ENCODE measurements at places on chromosomes 7 and 10. TPM values are rescaled to one million over a fixed set of nuclear protein-coding genes. Genes with fewer than 3 reads are reported as not detected.

Gene TBL2
- total RNA-seq: 31.7 TPM

Gene NKX6-2
- not detected for total RNA-seq

DNA sequence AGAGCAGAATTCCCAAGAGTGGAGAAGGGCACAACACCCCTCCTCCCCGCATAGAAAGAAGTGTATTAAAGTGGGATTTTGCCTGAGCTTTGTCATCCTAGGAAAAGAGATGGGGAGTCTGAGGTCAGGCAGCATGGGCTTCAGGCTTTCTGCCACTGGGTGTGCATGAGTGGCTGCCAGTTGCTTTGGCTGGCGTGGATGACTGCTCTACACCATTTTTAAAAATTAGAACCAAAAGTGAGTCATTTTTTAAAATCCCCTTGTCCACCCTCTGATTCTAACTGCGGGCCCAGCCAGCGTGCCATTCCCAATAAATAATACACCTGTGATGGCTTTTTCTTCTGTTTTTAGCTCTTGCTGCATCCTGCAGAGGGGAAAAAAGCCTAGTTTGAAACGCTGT lies 13.4 kb downstream of the SLC29A3 start:
- no peak overlapping the region for H3K4me3 ChIP-seq
- no peaks in the 10 kb centered on the region for H3K36me3 ChIP-seq
- DNase-seq: no peak
- H3K27ac ChIP-seq: no peak overlapping the region
- H3K4me1 ChIP-seq: no peaks in the 10 kb centered on the region

Gene BICC1
- total RNA-seq: 28.1 TPM

DNA sequence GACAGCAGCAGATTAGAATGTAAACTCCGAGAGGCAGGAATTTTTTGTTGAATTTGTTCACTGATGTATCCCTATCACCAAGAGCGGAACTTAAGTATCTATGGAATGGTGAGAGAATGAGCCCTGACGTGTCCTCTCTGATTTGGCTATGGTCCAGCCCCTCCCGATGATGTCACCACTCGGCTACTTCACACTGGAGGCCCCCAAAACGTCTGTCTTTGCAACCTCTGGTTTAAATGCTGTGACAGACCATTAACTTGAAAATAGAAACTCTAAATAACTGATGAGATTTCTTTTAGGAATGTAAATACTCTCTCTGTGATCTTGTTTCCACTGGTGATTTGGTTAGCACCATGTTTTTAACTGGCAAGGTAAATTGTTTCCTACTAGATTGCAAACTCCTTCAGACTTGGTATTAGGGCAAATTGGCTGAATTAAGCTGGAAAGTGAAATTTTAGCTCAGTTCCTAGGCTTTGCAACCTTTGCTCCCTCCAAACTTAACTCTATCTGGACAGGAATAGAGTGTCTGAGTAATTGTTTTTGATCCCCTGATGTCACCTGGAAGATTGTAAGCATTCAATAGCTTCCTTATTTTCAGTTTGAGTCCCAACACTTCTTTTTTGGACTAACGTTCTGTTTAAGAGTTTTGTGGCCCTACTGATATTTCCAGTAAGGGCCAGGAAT lies 19.1 kb downstream of the SLC16A12 start:
- H3K4me3 ChIP-seq: peak overlapping the region; percentile 59
- DNase-seq: no peak
- peaks cover 18% of the 10 kb centered on the region for H3K4me1 ChIP-seq
- peak overlapping the region; percentile 74 for H3K27ac ChIP-seq
- H3K27me3 ChIP-seq: no peaks in the 10 kb centered on the region
- H3K36me3 ChIP-seq: no peaks in the 10 kb centered on the region

DNA sequence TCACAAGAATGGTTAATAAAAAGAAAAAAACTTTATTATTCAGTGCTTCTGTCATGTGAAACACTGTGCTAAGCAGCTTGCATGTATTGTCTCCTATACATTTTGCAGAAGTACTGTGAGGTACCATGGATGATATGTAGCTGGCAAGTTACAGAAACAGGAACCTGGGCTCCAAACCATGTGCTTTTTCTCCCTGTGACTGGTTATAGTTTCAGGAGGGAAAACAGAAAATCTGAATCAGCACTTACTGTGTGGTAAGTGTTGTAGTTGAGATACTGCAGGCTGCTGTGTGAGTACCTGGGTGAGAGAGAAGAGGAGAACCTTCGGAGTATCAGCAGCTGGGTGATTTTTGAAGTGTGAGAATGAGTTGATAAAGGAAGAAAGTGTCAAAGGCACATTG lies 285.0 kb downstream of the SUGCT start:
- H3K4me1 ChIP-seq: no peaks in the 10 kb centered on the region
- no peaks in the 10 kb centered on the region for H3K36me3 ChIP-seq
- no peak overlapping the region for H3K27ac ChIP-seq
- no peak for DNase-seq

DNA sequence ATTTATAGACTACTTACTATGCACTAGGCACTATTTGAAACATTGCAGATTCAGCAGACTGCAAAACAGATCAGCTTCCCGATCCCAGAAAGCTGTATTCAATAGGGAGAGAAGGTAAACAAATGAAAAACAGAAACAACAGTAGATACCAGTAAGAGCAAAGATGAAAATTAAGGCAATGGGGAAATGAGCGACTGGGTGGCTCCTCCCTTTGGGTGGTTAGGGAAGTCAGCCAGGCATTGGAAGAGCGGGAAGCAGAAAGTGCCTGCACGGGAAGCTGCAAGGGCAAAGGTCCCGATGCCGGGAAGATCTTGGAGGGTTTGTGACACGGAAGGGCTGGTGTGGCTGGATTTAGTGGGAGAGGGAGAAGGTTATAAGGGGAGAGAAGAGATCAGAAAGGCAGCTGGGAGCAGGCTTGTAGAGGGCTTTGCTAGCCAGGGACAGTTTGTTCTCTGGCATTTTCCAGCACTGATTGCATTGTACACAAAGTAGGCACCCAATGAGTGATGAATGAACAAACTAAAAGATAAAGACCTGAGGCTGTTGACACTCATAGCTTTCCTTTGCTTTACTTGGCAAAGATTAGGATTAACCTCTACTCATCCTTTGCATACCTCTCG lies 67.8 kb downstream of the NAMPT start:
- H3K36me3 ChIP-seq: no peaks in the 10 kb centered on the region
- peaks cover 29% of the 10 kb centered on the region for H3K4me1 ChIP-seq
- peak overlapping the region; percentile 77 for H3K27ac ChIP-seq
- peak overlapping the region; percentile 41 for H3K4me3 ChIP-seq
- no peaks in the 10 kb centered on the region for H3K27me3 ChIP-seq

DNA sequence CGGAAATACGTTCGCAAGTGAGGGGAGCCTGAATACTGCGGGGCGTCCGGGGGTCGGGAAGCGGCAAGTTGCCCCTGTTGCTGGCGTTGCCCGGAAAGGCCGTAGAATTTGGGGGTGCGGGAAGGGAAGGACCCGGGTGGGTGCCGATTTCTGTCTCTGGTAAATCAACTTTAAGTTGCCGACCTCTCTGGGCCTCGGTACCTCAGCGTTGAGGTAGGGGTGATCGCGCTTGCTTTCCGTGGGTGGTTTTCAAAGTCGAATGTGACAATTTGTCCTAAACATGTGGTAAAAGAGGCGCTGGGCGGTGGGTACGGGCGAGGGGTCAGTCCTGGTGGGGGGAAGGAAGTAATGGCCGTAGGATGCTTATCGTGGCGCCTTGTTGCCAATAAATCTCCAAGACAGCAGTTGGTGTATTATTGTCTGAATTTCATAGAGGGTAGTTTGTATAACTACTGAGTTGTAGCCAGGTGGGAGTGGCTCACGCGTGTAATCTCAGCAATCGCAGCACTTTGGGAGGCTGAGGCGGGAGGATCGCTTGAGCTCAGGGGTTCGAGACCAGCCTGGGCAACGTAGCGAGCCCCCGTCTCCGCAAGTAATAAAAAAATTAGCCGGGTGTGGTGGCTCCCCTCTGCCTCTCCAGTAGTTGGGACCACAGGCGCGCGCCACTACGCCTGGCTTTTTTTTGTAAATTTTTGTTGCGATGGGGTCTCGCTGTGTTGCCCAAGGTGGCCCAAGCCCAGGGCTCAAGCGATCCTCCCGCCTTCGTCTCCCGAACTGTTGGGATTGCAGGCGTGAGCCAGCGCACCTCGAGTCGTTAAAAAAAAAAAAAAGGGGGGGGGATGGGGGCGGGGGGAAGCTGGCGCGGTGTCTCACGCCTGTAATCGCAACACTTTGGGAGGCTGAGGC lies 644 bp downstream of the BUD23 start:
- H3K36me3 ChIP-seq: peaks cover 6% of the 10 kb centered on the region
- peak overlapping the region; percentile 73 for H3K27ac ChIP-seq
- peaks cover 32% of the 10 kb centered on the region for H3K4me1 ChIP-seq
- no peak for DNase-seq

Gene GRID1
- total RNA-seq: 0.27 TPM
